CD4-positive, alpha-beta T cell treated with Interferon alpha-2 for 1 hour (primary cell): ENCODE measurements at places on chromosomes 16 and 17.

- no peak for DNase-seq
Observed at GRCh38 chr17:57289613-57290012, 33.3 kb downstream of the MSI2 start.

- peak; percentile 60 for DNase-seq
Observed at GRCh38 chr16:14286368-14287230, 215.5 kb downstream of the MRTFB start.

DNA sequence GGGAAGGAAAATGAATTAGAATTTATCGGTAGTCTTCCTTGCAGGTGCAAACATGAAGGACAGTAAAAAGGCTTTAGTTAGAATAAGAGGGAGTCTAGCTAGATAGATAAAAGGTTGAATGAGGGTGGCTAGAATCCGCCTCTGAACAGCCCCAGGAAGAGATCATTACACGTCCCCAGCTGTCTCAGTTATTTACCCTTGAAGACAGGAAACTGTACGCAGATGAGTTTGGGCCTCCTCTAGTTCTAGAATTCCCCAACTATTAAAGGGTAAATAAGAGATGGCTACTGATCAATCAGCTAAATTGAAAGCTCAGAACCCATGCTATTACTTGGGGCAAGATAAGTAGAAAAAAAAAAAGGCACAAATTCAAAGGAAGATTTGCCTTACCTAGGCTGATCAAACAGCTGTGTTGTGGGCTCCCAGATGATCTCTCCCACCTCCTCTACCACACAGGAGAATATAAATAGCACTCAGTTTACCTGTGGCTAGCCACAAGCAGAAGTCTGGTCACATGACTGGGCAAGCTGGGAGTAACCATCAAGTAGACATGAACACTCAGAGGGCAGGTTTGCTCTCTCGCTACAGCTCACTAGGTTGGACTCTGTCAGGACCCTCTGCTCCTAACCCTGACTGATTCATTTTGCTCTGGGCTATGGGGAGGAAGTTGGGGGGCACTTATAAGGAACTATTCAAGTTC is 17.0 kb downstream of the FAM117A start:
- peak; percentile 39 for DNase-seq

DNA sequence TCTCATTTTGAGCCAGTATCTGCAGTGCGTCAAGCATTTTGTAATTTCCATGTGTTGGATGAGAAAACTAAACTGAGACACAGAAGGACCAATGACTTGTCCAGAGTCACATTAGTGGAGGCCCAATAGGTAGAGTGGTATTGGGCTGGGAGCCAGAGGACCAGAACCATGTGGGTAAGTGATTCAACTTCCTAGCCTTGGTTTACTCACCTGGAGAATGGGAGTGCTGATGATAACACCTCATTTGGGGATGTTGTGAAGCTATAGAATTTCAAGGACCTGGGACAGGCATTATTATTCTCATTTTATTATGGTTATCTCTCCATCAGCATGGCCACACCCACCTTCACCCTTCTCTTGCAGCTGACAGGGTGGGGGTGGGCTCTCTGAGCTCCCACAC is 8.1 kb downstream of the CPNE2 start:
- DNase-seq, result no peak

- peak; percentile 88 for DNase-seq
Observed at GRCh38 chr17:19977293-19978208, at the start of gene AKAP10. TSS of gene AKAP10 (minus strand) at chr17:19977828. CDS start at chr17:19977679, 149 bp downstream.

- no peak for DNase-seq
Observed at GRCh38 chr16:86377251-86378022, 132.9 kb upstream of the FOXF1 start.

- DNase-seq, result no peak
Observed at GRCh38 chr17:82767041-82767754, 15.3 kb downstream of the TBCD start.

DNA sequence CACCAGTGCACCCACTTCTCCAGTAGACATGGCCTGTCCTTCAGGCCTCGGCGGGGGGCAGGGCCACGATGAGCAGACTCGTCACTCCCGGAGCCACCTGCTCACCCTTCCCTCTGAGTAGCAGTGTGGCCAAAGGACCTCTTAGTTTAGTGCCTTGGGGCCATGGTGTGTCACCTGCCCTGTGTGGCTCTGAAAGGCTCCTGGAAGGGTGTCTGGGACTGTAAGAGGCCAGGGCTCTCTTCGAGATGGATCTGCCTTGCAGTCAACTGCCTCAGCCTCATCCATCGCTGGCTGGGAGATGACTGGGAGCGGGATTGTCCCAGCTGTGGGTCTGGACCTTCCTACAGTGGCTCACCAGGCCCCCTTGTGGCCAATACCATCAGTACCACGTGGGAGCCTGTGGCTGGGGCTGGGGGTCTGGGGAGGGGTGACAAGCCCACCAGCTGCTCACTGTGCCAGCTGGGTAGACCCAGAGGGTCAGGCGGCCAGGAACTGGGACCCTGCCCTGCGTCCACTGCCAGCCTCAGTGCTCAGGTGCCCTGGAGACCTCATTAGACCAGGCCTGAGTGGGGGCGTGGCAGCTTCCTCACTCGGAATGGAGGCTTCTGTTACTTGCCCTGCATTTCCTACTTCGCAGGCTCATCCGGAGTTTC is 133.4 kb downstream of the OR1D5 start:
- DNase-seq, result peak; percentile 19

GRCh38 chr16:47392081-47392480 is 68.8 kb downstream of the ITFG1 start:
- no peak for DNase-seq

GRCh38 chr16:23148513-23149266 is 562 bp downstream of the USP31 start:
- peak; percentile 61 for DNase-seq

DNA sequence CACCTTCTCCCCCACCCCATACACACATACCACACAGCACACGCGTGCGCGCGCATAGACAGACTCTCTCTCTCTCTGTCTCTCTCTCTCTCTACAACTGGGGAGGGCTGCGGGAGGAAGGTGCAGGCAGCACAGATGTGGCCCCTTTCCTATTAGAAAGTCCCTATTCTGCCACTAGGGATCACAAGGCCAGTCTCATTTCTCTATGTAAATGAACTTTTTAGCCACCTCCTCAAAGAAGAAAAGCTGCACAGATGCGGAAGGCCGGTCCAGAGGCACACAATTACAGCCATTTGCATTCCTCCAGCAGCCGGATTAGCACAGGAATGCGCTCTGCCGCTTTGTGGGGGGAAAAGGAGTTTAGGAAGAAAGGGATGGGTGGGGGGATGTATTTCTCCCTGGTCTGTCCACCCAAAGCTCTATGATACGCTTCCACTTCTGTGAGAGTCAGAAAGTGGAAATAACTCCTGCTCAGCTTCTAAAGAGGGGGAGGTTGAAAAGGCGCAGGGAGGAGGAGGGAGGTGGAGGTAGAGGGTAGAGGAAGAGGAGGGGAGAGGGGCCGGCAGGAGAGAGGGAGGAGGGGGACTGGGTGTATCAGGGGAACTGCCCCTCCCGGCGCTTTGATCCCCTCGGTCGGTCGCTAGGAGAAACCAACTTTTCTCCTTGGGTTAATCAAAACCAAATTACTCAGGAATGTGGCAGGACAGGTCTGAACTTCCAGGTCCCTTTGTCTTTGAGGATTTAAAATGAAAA is 11.7 kb downstream of the ZFHX3 start:
- no peak for DNase-seq

- DNase-seq, result no peak
Observed at GRCh38 chr16:29812754-29813643, 1.0 kb downstream of the PRRT2 start.

GRCh38 chr16:84477661-84478060 is 26.8 kb downstream of the MEAK7 start:
- no peak for DNase-seq

DNA sequence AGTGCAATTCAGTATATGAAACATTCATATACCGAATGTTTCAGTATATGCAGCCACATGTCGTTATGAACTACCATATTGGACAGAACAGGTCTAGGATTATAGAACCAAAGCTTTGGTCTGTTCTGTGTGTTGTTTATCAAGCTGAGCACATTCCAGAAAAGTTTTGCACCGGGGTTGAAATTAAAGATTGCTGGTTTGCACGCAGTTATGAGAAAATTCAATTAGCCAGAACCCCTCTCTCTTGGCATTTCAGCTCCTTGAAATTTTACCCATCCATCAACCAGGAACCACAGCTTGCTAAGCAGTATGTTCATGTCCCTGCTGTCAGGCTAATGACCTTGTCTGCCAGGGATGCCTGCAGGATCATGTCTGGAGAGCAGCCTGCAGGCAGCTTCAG is 9.5 kb downstream of the KRT32 start:
- no peak for DNase-seq

DNA sequence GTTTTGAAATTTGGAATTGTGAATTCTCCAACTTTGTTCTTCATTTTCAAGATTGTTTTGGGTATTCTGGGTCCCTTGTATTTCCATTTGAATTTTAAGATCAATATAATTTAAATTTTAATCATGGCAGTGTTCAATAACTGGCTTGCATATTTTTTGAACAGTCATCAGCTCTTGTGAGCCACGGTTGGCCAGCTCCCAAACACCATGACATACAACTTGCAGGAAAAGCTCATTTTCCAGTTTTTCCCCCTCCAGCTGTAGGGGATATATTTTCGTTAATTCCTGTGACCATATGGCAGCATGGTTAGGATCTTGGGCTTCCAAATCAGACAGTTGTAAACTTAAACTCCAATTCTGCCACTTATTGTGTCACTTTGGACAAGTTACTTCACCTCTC is 690.1 kb downstream of the WWOX start:
- no peak for DNase-seq

DNA sequence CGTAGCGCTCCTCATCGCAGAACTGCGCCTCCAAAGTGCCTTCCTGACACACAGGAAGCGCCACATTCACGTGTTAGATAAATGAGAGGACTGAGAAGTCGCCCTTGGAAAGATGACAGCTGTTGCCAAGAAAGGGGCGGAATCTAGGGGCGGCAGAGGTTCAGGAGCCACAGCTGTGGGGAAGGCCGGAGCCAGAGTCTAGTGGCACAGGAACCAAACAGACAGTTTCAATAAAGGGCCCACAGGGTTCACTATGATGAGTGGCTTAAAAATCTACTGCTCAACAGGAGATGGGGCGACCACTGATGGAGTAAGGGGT is 4.7 kb downstream of the FLCN start:
- DNase-seq, result no peak

DNA sequence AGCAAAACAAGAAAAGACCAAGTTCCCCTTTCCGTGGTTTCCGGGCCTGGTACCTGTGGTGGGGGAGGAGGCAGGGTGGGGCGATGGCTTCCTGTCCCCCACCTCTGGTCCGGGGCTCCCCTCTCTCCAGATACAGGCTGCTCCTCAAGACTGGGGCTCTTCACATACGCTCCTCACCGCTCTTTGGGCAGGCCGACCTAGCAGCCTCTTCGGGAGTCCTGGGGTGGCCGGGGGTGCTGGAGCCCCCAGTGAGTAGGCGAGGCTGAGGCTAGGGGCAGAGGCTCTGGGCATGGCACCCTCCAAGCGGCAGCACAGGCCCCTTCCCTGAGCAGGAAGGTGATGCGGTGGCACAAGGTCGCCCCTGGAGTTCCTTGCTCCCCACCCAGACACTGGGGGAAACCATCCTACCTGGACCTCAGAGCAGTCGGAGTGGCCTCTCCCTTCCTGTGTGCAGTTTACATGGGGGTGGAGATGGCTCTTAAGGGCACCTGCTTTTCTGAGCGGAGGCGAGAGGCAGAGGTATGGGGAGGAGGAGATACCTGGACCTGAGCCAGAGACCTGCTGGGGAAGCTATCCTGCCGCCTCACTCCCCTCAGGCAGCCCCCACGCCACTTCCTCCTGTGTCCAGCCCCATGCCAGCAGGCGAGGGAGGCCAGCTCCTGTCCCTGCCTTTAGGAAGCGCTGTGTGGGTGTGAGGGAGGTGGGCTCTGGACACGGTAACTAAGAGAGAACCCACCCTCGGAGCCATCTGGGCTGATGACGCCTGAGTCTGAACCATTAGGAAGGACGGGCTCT is 891 bp downstream of the CORO1A start:
- peak; percentile 88 for DNase-seq

GRCh38 chr17:38416840-38417209 is 11.4 kb upstream of the ARHGAP23 start:
- DNase-seq, result no peak
